ENCODE measurements at places on chromosomes 7 and 10.

DNA sequence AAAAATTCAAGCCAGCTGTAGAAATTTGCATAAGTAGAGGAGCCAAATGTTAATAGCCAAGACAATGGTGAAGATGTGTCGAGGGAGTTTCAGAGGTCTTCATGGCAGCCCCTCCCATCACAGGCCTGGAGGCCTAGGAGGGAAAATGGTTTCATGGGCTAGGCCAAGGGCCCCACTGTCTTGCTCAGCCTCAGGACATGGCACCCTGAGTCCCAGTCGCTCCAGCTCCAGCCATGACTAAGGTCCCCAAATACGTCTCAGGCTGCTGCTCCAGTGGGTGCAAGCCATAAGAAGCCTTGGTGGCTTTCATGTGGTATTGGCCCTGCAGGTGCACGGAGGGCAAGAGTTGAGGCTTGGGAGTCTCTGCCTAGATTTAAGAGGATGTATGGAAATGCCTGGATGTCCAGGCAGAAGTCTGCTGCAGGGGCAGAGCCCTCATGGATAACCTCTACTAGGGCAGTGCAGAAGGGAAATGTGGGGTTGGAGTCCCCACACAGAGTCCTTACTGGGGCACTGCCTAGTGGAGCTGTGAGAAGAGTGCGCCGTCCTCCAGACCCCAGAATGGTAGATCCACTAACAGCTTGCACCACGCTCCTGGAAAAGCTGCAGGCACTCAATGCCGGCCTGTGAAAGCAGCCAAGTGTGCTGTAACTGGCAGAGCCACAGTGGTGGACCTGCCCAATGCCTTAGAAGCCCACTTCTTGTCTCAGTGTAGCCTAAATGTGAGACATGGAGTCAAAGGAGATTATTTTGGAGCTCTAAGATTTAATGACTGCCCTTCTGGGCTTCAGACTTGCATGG is 19.2 kb downstream of the TBATA start:
- DNase-seq, result no peak

DNA sequence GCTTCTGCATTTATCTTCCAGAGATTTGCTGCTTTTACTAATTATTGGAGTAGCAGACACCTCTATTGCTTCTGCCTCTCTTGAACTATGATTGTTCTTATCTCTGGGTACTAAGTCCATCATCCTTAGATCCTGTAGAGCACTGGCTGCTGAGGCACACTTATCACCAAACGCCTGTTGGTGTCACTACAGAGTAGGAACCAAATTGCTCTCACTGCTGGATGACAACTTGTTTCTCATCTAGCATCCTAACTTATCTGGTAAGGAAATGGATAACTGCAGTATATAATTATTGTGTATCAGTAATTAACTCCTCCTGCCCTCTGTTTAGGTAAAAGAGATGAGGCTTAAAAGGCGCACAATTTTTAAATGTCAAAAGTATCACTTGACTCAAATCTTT is 1059.4 kb downstream of the NRG3 start:
- no peak for DNase-seq

DNA sequence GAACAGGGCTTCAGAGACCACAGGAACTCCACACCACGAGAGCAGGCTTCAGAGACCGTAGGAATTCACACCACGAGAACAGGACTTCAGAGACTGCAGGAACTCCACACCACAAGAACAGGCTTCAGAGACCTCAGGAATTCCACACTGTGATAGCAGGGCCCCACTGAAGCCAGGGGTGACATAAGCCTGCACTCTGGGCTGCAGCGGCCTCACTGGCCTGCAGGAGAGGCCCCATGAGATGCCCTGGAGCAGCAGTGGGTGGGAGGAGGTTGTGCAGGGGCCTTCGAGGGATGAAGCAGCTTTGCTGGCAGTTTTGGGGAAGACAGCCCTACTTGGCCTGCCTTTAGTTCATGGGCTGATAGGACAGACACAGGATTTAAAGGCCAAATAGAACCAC is 614.7 kb downstream of the PTPRN2 start:
- DNase-seq, result no peak

DNA sequence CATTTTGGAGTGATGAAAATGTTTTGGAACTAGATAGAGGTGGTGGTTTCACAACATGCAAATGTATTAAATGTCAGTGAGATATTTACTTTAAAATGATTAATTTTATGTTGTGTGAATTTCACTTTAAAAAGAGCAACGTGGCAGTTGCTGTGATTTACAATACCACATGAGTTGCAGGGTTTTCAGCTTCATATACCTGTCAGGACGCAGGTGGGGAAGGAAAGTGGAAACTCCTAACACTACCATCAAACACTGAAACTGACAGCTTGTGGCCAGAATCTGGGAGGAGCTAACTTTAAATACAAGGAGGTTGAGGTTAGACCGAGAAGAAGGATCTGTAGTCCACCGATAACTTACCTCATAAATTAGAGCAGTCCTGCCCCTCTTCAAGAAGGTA is 168.9 kb upstream of the TMEM72 start:
- DNase-seq, result no peak

- no peak for DNase-seq
These were observed 81.3 kb downstream of the ADAM22 start for GRCh38 chr7:88015309-88015708.

DNA sequence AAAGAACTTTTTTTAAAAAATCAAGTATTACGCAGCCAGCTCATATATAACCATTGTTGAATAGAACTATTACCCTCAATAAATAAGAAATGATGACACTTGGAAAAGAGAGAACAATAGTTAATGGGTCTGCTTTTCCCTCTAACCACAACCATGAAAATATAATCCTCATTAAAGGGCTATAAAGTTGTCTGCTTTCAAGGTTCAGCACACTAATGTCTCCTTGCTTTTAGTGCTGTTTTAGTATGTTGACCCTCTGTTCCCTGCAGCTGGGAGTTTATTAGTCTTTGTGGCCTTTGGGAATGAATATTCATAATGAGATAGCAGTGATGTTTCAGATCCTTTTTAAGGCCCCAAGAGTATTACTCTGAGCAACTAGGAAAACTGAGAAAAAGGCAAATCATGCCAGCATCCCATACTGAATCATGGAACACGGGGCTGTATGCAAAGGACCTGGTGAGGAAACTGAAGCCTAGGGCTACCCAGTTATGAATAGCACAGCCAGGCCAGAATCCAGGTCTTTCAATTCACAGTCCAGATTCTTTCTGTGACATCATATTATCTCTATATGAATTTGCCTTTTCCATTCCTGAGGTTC is 332.0 kb upstream of the LRGUK start:
- no peak for DNase-seq
